ENCODE measurements at places on chromosomes 3 and 15.

GRCh38 chr3:28252001-28252431, 10.6 kb downstream of the CMC1 start:
- DNase-seq = no peak

GRCh38 chr3:68360492-68360891, 571.9 kb downstream of the TAFA4 start:
- DNase-seq = no peak

DNA sequence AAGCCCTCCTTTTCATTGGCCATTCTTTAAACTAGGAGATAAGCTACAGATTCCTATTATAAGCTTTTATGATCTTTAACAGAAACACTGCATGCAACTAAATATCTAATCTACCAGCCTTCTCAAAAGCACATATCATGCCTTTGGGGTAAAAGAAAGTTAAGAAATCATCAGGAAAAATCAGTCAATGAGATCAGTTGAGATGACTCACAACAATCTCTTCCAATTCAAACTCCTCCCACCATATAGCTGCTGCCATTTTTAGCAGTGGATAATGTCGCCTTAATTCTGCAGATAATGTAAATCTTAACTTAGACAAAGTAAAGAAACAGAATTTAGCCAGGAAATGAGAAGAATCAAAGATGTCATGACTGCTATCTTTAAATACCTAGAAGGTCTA, 135.2 kb upstream of the BCL6 start:
- no peak for DNase-seq

DNA sequence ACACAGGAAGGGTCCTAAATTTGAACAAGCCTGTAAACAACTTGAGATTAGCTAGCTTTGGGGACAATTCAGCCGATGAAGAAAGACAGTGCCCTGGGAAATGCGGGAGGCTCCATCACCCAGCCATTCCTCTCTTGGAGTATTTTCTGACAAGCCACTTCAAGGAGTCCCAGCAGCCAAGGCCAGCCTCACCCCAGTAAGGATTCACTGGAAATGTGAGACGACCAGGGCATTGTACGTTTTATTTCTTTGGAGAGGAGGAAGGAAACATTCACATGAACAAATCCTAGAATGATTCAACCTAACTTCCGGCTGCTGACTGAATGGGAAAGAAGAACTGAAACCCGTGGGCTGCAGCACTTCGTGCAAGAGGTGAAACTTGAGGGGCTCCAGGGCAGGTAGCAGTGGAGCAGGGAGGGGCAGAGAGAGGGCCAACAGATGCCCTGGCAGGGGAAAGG, 116.4 kb upstream of the ARHGEF3 start:
- no peak for DNase-seq

DNA sequence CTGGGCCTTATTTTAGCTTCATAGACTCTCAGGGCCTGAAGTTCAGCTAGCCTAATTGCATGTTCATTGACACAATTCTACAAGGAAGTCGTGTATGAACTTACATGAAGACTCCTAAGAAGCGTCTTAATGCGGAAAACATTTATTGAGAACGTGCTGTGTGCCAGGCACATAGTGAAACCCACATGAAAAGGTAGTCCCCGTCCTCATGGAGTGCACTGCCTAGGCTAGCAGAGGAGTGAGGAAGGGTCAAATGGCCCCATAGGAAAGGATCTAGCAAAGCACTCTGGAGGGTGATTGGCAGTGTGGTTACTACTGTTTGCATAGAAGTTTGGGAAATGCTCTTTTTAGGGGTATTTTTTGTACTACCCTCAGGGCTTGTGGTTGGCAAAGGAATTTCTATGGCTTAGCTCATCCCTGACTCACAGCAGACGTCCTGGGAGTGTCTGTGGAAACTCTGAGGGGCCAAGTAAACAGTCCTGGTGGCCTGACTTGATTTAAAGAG, 854 bp upstream of the NPTN start:
- no peak for DNase-seq

GRCh38 chr3:15651396-15651795, 49.9 kb downstream of the BTD start:
- no peak for DNase-seq

DNA sequence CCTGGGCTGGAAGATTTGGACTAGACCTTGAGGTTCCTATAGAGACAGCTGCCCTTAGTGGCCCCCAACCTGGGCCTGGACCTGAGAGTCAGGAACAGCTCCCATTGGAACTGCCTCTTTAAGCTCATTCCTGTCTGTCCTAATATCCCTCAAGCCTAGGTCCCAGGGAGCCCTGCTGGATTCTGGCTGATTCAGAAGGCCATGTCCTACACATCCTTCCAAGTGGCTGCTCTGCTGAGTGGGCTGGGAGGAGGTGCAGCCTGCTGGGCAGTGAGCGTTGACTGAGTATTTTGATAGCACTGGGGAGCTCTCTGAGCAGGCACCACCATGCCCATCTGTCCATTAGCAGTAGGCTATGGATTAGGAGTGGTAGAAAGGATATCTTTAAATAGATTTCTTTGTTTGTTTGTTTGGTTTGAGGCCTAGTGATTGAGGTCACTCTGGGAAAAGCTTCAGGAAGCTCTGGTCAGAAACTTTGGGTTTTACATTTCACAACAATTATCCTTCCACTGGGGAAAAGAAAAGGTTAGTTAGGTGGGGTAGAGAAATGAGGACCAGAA, 54.6 kb upstream of the ATOSA start:
- no peak for DNase-seq

DNA sequence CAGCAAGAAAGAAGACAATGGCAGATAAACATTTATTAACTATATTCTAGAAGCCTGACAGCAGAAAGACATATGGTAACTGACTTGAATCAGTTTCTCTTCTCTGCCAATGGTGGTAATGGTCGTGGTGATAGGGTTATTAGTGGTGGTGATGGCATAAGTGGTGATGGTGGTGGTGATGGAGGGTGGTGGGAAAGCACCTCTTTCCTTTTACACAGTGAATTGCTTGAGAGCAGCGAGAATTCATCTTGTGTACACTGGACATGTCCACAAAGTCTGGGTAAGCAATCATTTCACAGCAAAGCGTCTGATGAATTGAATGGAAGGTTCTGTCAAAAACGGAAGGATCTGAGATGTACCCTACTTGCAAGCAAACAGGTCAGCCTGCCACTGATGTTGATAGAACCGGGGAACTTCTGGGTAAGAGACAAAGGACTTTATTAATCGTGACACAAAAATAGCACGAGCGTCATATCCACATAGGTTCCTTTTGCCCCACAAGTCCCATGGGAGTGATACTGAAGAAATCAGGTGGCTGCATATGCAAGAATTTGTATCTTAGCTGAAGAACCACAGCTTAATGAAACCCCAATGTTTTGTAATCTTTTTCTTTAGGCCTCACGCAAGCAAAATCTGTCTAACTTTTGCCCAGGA, 23.5 kb upstream of the TBC1D5 start:
- DNase-seq = no peak

GRCh38 chr15:50996641-50997040, 88.2 kb downstream of the AP4E1 start:
- no peak for DNase-seq

DNA sequence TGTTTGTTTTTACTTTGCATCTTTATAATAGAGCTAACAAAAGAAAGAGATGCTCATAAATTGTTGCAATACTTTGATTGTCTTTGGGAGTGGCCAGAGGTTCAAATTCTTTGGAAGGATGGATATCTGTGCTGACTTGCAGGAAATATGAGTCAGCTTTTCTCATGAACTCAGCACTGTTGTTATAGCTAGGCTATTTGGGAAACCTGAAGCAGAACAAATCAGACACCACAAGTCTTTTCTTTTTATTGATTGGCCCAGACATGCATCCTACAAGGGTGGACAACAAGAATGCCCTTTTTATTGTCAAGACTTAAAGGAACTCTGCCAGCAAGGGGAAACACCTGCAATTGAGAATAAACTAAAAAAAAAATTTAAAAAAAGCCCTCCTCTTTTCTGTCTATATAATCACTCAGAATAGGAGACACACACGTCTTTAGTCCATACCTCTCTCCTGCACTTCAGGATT, 4.6 kb upstream of the DENND4A start:
- DNase-seq = no peak

DNA sequence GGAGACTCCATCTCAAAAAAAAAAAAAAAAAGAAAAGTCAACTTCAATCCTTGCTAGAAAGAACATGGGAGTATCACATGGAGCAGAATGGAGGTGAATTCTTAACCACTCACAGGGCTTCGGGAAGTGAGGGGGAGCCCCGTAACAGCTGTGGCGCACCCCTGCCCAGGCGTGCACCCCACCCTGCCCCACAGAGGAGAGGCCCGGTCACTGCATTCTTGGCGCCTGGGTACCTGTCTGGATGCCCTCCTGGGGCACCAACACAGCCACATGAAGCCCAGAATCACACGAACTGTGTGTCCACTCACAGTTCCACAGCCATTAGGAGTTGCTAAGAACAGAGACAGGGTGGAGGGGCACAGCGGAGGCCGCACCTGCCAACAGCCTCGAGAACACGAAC, 51.8 kb downstream of the NIPA2 start:
- no peak for DNase-seq

GRCh38 chr3:43061101-43061895, 44.6 kb downstream of the POMGNT2 start:
- no peak for DNase-seq

GRCh38 chr3:8660175-8661118, 15.8 kb upstream of the SSUH2 start:
- no peak for DNase-seq

DNA sequence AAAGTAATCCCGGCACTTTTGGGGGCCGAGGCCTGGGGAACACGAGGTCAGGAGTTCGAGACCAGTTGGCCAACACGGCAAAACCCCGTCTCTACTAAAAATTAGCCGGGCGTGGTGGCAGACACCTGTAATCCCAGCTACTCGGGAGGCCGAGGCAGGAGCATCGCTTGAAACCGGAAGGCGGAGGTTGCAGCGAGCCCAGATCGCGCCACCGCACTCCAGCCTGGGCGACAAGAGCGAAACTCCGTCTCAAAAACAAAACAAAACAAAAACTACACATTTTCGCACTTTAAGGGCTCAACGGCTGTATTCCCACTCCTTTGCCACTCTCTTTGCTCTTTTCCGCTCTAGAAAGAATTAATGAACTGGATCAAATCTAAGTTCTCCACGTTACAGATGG, 763 bp upstream of the TRNT1 start:
- no peak for DNase-seq

DNA sequence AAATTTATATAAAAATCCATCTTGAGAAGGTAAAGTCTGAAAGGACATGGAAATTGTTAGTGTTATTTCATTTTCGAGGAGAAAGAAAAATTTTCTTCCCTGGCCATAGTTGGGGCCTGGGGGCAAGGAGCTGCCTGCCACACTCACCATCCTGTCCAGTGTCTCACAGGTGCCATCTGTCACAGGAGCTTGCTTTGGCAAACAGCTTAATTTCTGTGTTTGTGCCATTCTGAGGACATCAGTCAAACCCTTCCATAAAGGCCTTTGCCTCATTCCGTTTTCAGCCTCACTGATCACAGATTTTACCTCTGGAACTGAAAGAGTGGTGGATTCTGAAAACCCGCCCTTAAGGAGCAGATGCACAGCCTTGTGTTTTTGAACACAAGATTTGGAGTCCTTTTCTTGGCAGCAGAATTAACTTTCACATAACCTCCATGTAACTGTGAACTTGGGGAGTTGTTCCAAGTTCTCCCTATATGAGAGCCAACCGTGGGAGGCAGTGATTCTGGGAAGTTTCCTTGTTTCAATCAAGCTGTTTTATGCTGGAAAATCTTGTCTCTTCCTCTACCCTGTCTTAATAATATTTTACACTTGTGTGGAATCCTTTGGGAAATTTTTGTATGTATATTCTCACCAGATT, 254.7 kb downstream of the CACNA2D3 start:
- DNase-seq = no peak

DNA sequence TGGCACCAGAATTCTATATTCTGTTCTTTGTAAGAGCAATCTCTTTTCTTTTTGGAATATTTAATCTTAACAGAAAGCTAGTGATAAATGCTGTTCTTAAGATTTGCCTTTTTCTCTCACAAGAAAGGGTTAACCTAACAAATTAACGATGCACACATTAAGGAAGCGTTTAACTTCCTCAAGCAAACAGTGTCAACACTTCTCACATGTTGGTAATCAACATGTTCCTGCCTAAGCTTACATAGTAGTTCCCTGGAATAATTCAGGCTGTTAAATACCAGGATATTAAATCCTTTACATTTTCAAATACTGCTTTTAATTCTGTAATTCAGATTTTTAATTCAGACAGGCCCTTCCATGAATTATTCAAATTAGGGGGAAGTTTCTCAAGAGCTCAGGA, 67.4 kb upstream of the RPL35A start:
- DNase-seq = no peak

DNA sequence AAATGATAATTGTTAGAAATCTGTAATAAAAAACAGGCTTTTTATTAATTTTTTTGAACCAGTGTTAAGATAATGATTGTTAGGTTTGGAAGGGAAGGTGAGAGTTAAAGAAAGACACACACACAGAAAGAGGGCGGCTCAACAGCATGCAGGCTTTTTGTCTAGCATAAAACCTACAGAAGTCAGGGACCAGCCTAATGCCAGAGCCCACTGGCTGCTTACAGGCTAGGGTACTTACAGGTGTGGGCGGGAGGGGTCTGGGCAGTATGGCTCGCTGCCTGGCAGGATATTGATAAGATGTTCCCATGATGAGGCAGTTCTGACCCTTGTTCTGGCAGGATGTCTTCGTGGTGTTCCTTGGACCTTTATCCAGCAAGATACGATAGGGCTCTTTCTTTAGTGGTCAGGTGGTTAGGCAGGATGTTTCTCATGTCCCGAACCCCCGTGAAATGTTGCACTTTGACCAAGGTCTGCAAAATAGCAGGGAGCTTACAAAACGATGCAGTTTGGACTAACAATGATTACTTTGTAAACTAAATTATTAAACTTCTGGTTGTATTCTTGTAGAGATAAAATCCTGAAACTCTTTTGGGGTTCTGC, 84.7 kb downstream of the DCUN1D1 start:
- DNase-seq = no peak

DNA sequence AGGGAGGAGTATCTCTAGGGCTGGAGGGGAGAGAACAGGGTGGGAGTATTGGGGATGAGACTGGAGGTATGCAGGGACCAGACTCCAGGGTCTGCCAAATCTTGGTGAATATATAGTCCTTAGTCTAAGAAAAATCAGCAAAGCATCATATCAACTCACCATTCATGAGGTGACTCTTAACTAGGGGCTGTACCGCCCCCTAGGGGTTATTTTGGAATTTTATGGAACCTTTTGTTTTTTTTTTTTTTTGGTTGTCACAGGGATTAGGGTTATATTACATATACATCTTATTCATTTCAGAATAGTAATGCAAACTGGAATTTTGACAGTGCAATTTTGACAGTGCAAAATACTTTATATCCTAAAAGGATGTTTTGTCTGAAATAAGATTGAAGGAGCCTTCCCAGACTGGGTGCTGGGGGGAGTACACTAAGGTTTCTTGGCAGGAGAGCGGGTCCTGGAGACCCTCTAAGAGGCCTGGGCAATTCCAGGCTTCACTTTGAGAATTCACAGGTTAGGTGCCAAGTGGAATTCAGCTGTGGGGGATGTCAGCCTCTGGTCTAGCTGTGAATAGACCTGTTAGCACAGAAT, 7.5 kb downstream of the CMTM7 start:
- DNase-seq = no peak

DNA sequence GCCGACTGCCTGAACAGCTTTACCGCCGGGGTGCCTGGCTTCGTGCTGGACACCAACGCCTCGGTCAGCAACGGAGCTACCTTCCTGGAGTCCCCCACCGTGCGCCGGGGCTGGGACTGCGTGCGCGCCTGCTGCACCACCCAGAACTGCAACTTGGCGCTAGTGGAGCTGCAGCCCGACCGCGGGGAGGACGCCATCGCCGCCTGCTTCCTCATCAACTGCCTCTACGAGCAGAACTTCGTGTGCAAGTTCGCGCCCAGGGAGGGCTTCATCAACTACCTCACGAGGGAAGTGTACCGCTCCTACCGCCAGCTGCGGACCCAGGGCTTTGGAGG, 815 bp downstream of the SPINT1 start:
- DNase-seq = no peak

GRCh38 chr15:31270767-31271166, 55.9 kb upstream of the KLF13 start:
- DNase-seq = no peak

Data from stimulated activated CD4-positive, alpha-beta T cell treated with anti-CD3 and anti-CD28 coated beads, Interleukin-1b, Interleukin-23, amount 100 ng/mL, for 1 hour (primary cell).